ENCODE measurements at places on chromosomes 5 and 9. TPM values are rescaled to one million over a fixed set of nuclear protein-coding genes. Genes with fewer than 3 reads are reported as not detected.
A peak's percentile ranks its signal among the peaks of the same experiment; 100 is the strongest.

Gene EQTN
- not detected for total RNA-seq

Gene PCDHGB2
- total RNA-seq, result 0.24 TPM

Gene CCNB1
- 1,008 TPM for total RNA-seq

DNA sequence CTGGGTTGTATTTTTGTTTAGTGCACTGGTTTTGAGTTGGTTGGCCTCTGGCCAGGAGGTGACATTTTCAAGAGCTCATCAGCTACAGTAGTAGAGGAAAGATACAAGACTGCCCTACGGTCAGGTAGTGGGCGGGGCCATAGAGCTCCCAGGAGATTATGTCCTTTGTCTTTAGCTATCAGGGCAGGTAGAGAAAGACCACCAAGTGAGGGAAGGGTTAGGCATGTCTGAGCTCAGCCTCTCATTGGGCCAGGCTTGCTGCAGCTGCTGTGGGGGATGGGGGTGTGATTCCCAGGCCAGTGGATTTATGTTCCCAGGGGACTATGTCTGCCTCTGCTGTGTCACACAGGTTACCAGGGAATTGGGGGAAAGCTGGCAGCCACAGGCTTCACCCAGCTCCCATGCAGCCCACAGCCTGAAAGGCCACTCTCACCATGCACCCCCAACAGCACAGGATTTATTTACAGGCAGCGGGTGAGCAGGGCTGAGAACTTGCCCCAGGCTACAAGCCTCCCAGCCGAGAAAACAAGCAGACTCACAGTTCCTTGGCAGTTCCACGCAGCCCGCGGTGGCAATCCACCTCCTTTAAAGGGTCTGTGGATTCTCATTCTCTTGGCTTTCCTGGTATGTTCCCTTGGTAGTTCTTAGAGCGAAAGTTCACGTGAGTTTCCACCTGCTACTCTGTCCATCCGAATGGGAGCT, 37.5 kb upstream of the BOD1 start:
- no peak for DNase-seq

GRCh38 chr9:5629312-5630080, 589 bp downstream of the RIC1 start:
- peak; percentile 63 for DNase-seq

DNA sequence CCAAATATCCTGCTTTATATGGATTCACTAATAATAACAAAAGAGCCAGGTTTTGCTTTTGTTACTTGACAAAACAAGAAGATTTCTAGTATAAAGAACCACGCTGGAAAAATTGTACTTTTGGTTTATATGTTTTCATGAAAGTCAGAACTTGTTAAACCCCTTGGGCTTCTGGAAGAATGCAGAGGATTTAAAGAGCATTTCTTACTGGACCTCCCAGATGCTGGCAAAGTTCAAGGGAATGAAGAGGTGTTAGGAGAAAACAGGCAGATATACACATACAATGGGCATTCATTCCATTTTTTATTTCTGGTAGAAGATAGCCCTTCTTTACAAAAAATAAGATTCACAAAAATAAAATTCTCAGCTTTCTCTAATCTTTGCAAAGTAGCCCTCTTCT, 61.1 kb downstream of the SAXO1 start:
- no peak for DNase-seq

- no peak for DNase-seq
These were observed 122.3 kb upstream of the IL12B start for GRCh38 chr5:159452480-159453167.

DNA sequence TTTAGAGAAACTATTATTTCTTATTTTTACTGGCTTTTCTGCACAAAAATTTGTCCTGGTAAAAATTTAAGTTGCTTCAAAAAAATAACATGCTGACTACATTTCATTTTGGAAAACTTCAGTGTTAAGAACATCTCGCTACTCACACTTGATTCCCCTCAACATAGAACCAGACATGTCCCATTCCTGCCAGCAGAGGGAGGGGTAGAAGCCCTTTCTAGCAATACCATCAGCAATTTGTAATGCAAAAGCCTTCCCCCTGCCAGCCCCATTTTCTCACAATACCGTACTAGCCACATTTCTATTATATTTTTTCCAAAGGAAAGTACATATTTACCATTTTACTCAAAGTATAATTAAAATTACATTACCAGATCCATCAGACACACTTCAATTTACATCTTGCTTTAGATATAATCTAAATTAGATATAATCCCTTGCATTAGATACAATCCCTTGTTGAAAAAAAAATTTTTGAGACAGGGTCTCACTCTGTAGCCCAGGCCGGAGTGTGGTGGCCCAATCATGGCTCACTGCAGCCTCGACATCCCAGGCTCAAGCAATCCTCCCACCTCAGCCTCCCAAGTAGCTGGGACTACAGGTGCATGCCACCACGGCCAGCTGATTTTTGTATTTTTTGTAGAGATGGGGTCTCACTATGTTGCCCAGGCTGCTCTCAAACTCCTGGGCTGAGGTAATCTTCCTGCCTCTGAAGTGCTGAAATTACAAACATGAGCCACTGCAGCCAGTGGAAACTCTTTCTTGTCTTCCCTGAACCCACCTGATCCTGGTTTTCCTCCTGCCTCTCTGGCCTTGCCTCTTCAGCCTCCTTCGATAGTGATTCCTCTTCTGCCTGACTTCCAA, 39.6 kb upstream of the IDNK start:
- peak; percentile 54 for DNase-seq

- no peak for DNase-seq
These were observed 1858.6 kb upstream of the CDH9 start for GRCh38 chr5:28896949-28897348.

- DNase-seq, result peak; percentile 4
These were observed 29.9 kb downstream of the CLINT1 start for GRCh38 chr5:157828944-157829639.

DNA sequence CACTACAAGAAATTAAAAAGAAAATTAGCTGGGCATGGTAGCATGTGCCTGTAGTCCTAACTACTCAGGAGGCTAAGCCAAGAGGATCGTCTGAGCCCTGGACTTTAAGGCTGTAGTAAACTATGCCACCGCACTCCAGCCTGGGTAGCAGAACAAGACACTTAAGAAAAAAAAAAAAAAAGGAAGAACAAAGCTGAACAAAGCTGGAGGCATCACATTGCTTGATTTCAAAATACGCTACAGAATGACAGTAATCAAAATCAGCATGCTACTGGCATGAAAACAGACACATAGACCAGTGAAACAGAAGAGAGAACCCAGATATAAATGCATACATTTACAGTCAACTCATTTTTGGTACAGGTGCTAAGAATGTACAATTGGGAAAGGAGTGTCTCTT, 14.5 kb upstream of the OTULIN start:
- no peak for DNase-seq

All from Daoy (cell line).